ENCODE measurements at places on chromosomes 2 and 18.

- DNase-seq = no peak
These were observed 467.7 kb downstream of the EPHA4 start for GRCh38 chr2:221104361-221104811.

GRCh38 chr2:241983571-241984270 lies 114.2 kb downstream of the RTP5 start:
- DNase-seq = no peak

GRCh38 chr2:241817126-241817820 lies 8.3 kb downstream of the NEU4 start:
- DNase-seq = no peak

- DNase-seq = no peak
These were observed 65.0 kb upstream of the NYAP2 start for GRCh38 chr2:225334514-225334913.

GRCh38 chr18:42078711-42079110 lies 123.7 kb downstream of the PIK3C3 start:
- no peak for DNase-seq

- no peak for DNase-seq
These were observed 200.0 kb upstream of the NCKAP5 start for GRCh38 chr2:133768256-133768655.

- no peak for DNase-seq
These were observed 65.4 kb downstream of the LRRFIP1 start for GRCh38 chr2:237692601-237693290.

DNA sequence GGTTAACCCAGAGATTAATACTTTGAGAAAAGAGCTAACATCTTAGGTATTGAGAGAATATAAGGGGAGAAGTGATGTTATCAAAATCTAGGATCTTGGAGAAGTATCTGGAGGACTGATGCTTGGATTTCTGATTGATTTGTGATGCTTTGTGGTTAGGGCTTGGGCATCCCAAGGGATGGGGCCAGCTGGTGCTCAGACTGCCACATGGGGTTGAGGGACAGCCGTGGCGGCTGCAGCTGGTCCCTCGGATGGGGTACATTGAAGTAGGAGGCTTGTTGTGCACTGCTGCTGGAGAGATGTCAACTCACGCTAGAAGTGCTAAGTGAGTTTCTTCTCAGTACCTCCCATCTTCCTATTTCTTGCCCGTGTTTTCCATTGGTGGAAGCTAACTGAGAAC lies 22.4 kb downstream of the HRH4 start:
- DNase-seq = no peak

DNA sequence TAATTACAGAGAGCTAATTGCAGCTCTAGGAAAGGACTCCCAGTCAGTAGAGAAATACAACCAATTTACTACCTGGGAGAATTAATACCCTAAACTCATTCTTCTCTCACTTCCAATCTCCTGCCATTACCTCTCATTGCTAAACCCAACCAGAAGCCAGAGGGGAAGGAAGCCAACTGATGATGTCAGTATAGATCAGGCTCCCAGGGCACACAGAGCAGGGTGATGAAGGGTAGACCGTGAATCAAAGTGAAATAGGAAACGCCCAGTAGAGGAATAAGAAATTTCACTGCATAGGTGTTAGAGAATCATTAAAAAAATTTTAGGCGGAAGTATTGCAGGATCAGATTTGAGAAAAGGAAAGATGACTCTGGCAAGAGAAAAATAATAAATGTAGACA lies 456.8 kb upstream of the NXPH2 start:
- DNase-seq = no peak

GRCh38 chr2:230327418-230328154 lies 593 bp downstream of the SP140L start:
- DNase-seq = no peak

DNA sequence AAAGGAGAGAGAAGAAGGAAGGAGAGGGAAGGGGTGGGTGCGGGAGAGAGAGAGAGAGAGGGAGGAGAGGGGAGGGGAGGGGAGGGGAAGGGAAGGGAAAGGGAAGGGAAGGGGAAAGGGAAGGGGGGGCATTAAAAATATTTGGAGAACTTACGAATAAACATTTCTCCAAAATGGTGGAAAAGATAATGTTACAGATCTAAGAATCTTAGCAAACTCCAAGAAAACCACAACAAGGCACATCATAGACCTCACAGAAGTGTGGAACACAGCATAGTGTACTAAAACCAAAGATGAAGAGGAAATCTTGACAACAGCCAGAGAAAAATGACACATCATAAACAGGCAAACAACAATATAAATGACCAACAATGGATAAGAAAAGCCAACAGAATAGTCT lies 83.1 kb downstream of the CRACDL start:
- DNase-seq = no peak

GRCh38 chr18:49880661-49881060 lies 67.3 kb upstream of the ACAA2 start:
- no peak for DNase-seq

DNA sequence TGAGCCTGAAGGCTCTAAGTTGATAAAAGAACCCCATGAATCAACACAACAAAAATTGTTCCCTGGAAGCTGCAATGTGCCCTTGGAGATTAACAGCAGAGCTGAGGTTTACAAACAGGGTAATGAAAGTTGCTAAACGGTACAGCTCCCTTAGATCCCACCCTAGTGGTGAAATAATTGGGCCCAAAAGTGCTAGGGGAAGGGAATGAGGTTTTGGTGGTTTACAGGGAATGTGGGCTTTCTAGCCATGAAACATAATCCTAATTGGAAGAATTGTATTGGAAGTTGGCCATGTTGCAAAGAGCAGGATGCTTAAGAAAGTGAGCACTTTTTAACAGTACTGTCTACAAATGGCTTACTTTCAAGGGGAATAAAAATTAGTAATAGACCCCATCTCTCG lies 180.2 kb upstream of the SMIM21 start:
- no peak for DNase-seq

DNA sequence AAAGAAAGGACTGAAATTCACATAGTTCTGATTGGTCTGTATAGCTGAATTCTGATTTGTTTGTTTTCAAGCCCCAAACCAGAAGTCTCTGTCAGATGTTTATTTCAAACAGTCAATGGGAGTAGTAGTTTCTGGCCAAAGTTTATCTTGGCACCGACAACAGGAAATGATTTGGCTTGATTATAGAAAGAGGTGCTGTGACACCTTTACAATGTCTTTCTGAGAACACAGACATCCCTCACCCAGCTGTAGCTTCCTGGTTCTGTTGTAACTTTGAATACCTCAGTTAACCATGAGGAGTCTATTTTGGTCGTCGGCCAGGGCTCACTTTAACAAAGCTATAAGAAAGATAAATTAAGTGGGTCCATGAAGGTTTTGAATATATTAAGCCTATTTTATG lies 545.0 kb upstream of the ZNF804A start:
- no peak for DNase-seq

GRCh38 chr2:217695033-217695520 lies 307.7 kb downstream of the TNS1 start:
- DNase-seq = no peak

Data from activated T-cell treated with anti-CD3 and anti-CD28 coated beads for 4 hours (primary cell).